Pulmonary artery endothelial cell (primary cell): ENCODE measurements at places on chromosomes 1 and 21. TPM values are rescaled to one million over a fixed set of nuclear protein-coding genes. Genes with fewer than 3 reads are reported as not detected.

Gene RTCA
- 48.9 and 57.9 TPM in 2 replicates for total RNA-seq

Gene KRTAP21-3
- not detected in 2 replicates for total RNA-seq

Gene KCNH1
- total RNA-seq = not detected in 2 replicates

Gene TMPRSS2
- not detected in 2 replicates for total RNA-seq

Gene SELP
- total RNA-seq = 1.8 and 3.3 TPM in 2 replicates

Gene CYP4B1
- not detected in 2 replicates for total RNA-seq

Gene EPS15
- total RNA-seq = 38.0 and 40.5 TPM in 2 replicates

Gene IL6R
- 5.7 and 10.8 TPM in 2 replicates for total RNA-seq

Gene PGLYRP4
- total RNA-seq = not detected in 2 replicates

Gene CELA2A
- total RNA-seq = not detected in 2 replicates

Gene PPCS
- total RNA-seq = 22.0 and 28.3 TPM in 2 replicates

Gene S100A5
- total RNA-seq = not detected in 2 replicates

Gene C1QA
- not detected in 2 replicates for total RNA-seq

Gene LMX1A
- not detected in 2 replicates for total RNA-seq

Gene LCE1D
- total RNA-seq = not detected in 2 replicates

Gene FNDC7
- 0.04 and 0.07 TPM in 2 replicates for total RNA-seq

Gene RIMKLA
- total RNA-seq = 0.04 and 0.07 TPM in 2 replicates

Gene NPR1
- total RNA-seq = 18.5 and 33.1 TPM in 2 replicates
